IPS DF 19.7 (cell line): ENCODE measurements at places on chromosomes 13 and 19.

DNA sequence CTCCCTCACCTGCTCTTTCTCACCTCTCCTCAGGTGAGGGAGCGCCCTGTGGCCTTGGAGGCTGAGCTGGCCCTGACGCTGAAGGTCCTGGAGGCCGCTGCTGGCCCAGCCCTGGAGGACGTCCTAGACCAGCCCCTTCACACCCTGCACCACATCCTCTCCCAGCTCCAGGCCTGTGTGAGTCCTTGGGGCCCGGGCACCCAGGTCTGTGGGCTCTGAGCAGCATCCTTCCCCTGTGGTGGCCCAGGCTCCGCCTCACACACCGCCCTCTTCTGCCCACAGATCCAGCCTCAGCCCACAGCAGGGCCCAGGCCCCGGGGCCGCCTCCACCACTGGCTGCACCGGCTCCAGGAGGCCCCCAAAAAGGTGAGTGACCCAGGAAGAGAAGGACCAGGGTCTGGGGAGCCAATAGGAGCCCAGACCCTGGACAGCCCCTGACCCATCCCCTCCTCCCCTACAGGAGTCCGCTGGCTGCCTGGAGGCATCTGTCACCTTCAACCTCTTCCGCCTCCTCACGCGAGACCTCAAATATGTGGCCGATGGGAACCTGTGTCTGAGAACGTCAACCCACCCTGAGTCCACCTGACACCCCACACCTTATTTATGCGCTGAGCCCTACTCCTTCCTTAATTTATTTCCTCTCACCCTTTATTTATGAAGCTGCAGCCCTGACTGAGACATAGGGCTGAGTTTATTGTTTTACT, 1.9 kb downstream of the IFNL1 start:
- no peak for DNase-seq

DNA sequence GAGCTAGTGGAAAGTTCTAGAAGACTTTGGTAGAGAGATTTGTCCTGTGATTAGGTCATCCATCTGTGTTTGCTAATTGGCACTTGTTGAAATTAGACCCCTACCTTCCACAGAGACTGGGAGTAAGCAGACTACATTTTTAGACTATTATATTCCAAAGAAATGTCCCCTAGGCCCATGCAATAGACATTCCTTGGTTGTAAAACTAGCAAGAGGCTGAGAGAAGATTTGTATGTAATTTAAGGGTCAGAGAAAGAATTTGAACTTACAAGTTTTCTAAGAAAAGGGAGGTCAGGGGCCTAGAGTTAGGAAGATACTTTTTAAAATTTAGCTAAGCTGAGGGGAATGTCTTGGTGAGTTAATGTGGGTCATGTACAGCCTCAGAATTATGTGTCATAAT, 470.7 kb upstream of the SLITRK1 start:
- DNase-seq: no peak

DNA sequence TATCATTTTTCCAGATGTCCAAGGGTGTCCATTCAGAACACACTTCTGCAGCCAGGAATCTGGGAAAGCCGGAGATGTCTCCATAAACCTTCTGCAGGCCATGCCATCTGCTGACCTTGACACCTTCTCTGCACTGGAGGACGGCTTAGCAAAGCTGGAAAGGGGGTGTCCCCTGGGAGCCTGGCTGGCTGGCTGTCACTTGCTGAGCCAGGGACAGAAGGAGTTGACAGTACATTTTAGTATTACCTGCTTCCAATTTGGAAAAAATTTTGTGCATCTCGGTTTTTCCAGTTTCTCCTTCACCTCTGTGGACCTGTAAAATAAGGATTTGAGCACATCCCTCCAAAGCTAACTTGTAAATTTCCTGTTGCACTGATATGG, 8.1 kb upstream of the CHST8 start:
- no peak for DNase-seq

GRCh38 chr13:30629527-30629926, 11.8 kb downstream of the USPL1 start:
- DNase-seq: no peak

GRCh38 chr13:20301015-20301402, 68.9 kb upstream of the GJB6 start:
- DNase-seq: no peak

DNA sequence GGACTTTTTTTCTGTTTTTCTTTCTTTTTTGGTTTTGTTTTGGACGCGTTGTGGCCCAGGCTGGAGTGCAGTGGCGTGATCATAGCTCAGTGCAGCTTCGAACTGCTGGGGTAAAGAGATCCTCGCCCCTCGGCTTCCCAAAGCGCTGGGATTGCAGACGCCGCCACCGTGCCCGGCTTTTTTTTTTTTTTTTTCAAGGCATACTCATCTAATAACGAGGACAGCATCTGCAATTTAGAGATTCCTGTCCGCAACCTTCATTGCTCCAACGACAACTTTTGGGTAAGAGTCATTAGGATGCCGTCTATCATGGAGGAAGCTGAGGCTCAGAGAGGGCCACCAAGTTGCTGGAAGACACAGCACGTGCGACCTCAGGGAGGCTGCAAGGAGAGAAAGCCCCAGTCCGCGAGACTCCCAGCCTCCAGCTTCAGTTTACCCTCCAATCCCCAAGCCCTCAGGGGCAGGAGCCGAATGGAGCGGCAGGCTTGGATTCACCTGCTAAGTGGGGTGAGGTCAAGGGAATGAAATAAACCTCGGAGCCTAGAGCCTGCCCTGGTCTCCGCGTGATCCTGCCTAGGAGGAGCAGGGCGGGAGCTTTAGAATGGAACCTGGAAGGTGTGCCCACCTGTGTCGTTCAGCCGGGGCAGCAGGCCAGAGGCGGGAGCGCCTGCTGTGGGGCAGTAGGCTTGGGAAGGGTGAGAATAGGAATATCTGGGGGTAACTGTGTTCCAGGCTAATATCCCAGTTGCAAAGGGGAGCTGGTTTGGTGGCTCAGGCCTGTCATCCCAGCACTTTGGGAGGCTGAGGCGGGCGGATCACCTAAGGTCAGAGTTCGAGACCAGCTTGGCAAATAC, 676 bp upstream of the POLRMT start:
- no peak for DNase-seq

DNA sequence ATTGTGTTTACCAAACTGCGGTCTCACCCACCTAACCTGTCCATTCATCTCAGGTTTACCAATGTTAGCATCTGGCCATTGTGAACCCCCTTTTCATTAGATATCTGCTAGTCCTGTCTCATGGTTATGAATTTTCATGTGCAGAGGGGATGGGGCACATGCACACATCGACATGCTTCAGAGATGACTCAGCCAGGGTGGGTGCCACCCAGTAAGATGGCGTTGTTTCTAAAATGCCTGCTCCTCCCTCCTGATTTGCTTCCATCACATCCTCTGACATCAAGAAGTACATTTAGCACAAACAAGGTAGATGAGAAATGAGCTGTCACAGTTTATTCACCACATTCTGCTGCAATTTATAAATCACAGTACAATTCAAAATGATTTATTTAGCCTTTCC, 51.3 kb downstream of the GPALPP1 start:
- DNase-seq: no peak

GRCh38 chr19:30437869-30438268, 65.7 kb downstream of the ZNF536 start:
- DNase-seq: no peak

GRCh38 chr13:70324519-70324918, 216.3 kb upstream of the KLHL1 start:
- DNase-seq: no peak

DNA sequence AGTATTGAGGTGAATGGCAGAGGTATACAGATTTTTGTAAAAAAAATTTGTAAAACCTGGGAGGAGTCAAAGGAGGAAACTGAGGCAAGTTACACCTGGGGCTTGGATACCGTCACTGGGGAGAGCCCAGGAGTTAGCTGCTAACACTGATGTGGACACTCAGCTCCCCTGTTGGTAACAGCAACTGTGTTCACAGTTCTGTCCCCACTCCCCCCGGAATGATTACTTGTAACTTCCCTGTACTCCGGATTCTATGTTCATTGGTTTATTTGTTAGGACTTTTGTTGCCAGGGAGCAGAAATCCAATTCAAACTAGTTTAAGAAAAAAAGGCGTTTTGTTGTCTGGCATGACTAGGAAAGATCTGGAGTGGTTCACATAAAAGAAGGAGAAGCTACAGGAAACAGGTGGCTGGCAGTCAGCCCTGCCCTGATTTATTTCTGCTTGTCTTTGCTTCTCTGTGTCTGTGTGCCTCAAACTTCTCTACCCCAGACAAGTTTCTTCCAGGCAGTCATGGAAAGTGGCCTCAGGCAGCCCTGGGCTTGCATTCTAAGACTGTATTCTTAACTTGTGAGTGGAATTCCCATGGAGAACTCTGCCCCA, 2.3 kb upstream of the GPR12 start:
- DNase-seq: no peak

- no peak for DNase-seq
Measured at GRCh38 chr13:39527961-39528660, 74.9 kb downstream of the LHFPL6 start.

DNA sequence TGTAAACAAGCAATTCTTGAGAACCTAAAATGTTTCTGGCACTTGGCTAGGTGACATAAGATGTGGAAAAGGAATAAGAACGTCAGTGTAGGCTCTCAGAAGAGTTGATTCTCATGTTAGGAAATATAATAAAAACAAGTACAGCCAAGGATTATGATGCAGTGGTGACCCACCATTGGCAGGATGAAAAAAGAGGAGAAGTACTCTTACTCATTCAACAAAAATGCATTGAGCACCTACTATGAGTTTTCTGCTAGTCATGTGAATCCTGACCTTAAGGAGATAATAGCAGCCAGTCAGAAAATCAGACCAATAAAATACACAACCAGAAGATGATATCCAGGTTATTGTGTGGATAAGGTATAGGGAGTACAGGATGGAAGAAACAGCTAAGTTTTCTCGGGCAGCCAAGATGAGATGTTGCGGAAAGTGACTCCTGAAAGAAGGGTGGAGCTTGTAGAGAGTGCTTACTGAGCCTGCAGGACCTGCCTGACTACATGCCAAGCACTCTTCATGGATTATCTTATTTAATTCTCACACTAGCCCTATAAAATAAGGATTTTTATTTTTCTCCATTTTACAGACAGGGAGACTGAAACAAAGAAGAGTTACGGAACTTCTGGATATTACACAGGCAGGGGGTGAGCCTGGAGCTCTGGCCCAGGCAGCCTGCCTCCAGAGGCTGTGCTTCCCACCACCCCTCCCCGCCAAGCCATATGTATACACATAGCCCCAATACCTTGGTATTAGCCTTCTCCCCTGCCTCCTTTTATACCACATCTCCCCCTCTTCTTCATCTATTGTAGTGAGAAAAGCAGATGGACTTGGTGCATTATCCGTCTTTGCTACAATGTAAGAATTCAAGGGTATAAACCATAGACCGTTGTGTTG, 58.0 kb downstream of the TGDS start:
- DNase-seq: no peak

DNA sequence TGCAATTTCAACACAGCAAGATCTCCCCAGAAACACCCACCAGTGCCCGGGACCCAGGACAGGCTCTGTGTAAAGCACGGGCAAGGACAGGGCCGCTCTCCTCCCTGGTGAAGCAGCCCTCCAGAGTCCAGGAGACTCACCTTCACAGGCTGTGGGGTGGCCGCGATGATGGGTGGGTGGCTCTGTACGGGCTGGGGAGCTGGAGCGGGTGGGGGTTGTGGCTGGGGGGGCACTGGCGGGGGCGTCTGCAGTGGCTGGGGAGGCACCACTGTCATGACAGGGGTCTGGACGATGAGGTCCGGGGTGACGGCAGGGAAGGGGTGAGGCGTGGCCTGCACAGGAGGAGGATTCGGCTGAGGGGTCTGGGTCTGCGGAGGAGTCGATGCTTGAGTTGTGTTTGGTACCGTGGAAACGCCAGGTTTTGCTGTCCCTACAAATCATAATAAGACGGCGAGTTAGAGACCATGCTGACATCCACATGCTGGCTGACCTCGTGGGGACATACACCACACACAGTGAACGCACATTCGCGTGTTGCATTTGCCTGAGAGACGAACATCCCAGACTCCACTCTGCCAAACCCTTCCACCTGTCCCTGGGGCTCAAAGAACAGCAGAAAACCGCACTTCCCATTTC, 33.1 kb upstream of the EPHX3 start:
- DNase-seq: no peak

- DNase-seq: no peak
Measured at GRCh38 chr19:49888510-49888824, 8.2 kb downstream of the IL4I1 start.

DNA sequence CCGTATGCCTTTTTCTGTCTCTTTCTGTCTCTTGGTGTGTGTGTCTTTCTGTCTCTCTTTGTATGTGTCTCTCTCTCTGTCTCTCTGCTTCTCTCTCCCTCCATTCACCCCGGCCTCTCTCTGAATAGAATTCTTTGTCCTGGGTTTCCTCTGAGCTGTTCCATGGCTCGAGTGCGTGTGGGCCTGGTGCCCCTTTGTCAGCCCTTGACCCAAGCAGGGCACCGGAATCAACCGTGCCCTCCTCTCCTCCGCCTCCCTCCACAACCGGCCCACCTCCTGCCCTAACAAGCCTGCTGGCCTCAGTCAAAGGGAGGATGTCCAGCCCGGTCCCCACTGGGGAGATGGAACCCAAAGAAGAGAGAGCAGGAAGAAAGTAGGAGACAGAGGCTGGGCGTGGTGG, 3.2 kb downstream of the AXL start:
- DNase-seq: no peak

DNA sequence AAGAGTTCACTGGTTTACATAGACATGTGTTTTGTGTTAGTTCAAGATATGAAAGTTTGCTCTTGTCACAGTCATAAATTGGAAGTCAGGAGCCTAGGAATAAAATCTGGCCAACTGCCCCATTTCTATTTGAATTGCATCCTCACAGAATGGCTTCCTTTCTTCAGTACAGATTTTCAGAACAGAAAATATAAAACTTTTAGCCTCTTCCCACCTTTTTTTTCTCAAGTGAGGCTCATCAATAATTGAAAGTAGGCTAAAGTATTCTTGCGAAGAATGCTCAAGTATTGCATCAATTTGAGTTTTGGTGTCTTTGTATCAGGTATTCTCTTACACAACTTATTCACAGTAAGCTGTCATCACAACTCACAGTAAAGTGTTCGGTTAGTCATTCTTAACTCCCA, 802.7 kb downstream of the PCDH9 start:
- DNase-seq: no peak

GRCh38 chr19:43555185-43555770, 20.0 kb downstream of the XRCC1 start:
- no peak for DNase-seq

GRCh38 chr13:37209621-37210580, 104.4 kb upstream of the CSNK1A1L start:
- no peak for DNase-seq

- DNase-seq: no peak
Measured at GRCh38 chr19:4911786-4912672, 2.7 kb downstream of the UHRF1 start.

GRCh38 chr19:50349277-50350057, 16.0 kb downstream of the NAPSA start:
- no peak for DNase-seq

- DNase-seq: no peak
Measured at GRCh38 chr13:22091222-22091970, 420.5 kb downstream of the FGF9 start.
